ENCODE measurements at places on chromosomes 7 and 10.

- no peak for DNase-seq
Observed at GRCh38 chr10:76354212-76354738, 922.9 kb downstream of the LRMDA start.

DNA sequence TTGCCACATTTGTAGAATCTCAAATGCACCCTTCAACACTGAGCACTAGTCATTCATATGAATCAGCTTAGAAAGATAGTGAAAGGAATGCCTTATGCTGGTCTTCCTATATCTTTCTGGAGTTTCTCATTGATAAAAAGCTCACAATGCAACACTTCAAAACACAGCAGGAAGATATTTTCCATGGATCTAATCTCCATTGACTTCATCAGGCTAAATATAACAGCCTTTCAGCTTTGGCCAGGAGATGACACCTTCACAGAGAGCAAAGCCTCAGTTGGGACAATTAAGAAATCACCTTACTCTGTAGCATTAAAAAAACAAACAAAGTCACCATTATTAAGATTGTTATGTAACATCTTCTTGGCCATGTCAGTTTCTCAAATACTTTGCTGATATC lies 6.7 kb downstream of the NRP1 start:
- DNase-seq: no peak

GRCh38 chr7:44881610-44882009 lies 3.7 kb downstream of the PURB start:
- DNase-seq: peak; percentile 67

DNA sequence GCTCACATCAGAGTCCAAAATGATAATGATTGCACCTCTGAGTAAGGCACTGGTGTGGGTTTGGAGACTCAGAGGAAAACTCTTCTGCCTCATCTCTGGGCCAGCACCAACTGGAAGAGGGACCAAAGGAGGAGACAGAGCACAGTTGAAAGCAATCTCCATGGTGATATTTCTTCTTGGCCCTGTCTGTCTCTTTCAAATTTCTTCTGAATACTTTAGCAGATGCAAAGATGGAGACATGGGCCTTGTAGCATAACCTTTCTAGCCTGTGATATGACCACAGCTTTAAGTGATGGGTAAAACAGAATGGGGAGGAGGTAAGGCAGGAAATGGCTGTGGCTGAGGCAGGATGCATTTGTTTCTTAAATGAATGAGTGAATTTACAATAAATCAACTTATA lies 12.2 kb upstream of the GIMAP7 start:
- no peak for DNase-seq

DNA sequence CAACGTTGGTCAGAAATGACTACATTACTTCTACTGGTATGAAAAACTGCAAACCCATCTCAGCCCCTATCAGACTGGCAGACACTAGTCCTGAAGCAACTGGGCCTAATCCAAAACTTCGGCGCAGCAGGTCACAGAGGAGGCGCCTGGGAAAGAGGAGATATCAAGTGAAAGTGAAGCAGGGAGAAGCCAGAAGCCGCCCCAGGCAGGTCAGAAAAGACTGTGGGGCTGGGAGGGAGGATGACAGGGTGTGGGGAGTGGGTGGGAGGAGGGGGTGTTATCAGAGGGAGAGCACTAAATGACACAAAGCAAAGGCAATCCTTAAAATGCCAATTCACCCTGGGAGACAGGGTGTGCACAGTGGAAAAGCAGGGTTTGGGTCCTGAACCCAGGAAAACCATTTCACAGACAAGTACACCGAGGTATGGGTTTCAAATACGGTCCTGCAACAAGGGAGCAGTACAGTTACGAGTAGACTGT lies 731 bp downstream of the CHCHD3 start:
- no peak for DNase-seq

- DNase-seq: no peak
Observed at GRCh38 chr10:43691485-43691884, 42.8 kb upstream of the ZNF32 start.

DNA sequence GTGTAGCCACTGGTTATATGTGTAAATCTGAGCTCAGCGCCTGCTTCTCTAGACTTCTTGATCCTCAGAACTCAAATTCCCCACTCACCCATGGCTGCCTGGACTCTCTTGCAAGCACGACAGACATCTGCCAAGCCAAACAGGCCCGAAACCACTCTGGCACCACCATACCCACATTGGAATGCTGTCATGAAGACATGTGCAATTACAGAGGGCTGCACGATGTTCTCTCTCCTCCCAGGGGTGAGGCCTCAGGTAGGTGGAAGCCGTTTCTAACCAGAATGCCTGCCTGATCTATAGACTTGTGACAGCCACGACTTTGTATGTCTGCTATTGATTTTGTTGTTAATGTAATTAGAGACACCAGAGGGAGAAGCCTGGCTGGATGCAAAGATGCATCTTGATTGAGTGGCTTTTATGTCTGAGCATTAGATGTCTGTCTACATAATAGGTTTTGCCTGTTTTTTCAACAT lies 4.0 kb downstream of the BAMBI start:
- no peak for DNase-seq

GRCh38 chr7:140922741-140923345 lies 1.9 kb downstream of the BRAF start:
- DNase-seq: no peak

DNA sequence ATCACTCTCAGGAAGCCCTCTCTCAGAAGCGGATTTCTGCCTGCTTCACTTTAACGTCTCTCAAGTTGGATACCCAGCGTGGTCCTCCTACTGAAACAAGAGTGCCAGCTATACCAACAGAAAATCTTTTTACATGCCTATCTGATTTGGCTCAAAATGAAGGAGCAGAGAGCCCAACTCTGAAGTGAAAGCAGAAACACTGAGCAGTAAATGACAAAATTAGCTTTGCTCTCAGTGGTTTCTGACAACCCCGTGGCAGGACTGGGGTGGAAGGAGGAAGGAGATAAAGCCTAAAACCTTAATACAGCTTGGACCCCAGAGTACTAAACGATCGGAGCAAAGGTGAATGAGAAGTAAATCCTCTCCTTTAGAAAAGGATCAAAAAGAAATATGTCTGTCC lies 25.1 kb upstream of the GPR37 start:
- DNase-seq: no peak

DNA sequence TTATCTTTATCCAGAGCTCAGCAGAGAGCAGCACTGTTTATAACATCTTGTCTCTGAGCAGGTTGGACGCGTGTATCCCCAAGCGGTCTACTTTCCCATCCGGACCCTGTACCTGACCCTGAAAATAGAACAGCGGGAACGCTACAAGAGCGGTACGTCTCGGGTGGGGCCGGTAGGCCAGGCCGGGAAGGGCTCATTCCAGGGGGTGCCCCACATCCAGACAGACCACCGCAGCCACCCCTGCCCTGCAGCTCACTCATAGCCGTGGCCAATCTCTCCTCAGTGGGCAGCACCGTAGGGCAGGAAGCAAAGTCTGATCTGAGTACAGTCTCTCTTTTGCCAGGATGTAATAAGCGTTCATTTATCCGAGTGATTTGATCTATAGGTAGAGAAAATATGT lies 113.7 kb downstream of the TRRAP start:
- DNase-seq: no peak

DNA sequence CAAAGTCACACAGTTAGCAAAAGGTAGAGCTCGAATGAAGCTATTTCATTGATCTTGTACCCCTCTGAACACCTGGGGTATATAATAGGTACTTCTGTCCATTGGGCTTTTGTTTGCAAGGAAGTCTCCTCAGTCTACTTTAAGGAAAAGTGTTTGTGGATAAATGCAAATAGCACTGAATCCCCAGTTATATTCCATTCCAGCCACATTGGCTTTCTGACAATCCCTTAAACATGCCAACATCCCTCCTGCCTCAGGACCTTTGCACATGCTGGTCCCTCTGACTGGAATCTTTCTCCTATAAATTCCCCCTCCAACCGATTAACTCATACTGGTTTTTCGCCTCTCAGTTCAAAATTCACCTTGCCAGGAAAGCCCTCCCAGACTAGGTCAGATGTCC lies 17.1 kb downstream of the DUSP5 start:
- DNase-seq: no peak

DNA sequence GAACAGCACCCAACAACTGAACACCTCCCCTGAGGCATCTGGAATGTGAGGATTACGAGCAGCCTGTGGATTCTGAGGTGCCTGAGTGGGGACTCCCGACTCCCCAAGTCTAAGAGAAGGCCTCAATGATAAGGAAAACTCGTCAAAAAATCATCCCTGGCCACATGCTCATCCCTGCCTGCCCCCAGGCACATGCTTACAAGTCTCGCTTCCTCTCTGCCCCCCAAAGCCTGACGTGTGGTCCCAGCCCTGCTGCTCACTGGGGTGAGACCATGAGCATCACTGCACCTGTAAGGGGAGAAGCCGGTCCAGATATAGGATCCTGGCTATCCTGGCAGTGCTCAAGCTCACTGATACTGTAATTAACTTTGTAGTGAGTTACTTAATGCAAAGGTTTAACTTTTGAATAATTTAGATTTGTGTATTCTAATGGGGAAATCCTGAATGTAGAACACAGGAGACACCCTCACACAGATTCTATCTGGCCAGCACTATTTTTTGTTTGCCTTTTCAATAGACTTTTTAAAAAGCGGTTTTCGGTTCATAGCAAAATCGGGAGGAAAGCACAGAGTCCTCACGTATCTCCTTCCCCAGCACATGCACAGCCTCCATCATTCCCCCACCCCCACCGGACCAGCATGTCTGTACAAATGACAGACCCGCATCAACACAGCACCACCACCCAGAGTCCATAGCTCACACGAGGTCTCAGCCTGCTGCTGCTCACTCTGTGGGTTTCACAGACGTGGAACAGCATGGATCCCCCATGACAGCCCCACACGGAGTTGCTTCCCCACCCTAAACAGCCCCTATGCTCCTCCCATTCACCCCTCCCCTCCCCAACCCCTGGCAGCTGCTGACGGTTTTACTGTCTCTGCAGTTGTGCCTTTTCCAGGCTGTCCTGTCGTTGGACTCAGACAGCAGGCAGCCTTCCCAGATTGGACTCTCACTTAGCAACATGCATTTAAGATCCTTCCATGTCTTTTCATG lies 167.9 kb downstream of the DIP2C start:
- no peak for DNase-seq

- no peak for DNase-seq
Observed at GRCh38 chr7:44400033-44400511, 74.7 kb upstream of the CAMK2B start.

DNA sequence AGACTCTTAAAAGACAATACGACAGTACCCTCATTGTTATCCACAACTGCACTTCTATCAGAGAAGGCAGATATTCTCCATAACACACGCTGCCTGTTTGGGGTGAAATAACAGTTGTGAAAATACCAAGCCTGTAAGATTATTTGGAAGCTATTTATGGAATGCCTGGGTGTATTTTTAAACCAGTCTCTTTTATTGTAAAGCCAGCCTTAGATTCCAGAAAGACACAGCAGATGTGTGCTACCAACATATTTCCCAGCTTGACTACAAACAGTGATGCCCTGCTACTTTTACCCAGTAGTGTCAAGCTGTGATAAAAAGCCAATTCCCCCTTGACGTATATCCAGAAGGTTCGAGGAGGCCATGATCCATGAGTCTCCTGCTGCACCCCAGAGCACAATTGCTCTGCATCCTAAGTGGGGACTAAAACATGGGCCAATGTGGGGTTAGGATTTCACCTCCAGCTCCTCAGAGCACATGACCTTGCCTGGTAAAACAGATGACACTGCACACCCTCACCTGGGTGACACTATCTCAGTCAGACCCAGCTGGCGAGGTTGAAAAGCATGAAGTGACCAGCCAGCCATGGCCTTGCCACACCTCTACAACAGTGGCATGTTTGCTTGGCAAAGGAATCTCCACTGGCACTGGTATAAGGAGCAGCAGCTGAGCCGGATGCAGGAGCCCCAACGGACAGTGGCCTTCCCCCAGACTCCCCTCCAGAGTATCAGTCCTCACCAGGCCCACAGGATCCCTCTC lies 62.2 kb downstream of the GFRA1 start:
- no peak for DNase-seq

- no peak for DNase-seq
Observed at GRCh38 chr7:32062150-32062549, 8.1 kb downstream of the PDE1C start.

GRCh38 chr7:112154690-112155089 lies 51.5 kb downstream of the DOCK4 start:
- no peak for DNase-seq

DNA sequence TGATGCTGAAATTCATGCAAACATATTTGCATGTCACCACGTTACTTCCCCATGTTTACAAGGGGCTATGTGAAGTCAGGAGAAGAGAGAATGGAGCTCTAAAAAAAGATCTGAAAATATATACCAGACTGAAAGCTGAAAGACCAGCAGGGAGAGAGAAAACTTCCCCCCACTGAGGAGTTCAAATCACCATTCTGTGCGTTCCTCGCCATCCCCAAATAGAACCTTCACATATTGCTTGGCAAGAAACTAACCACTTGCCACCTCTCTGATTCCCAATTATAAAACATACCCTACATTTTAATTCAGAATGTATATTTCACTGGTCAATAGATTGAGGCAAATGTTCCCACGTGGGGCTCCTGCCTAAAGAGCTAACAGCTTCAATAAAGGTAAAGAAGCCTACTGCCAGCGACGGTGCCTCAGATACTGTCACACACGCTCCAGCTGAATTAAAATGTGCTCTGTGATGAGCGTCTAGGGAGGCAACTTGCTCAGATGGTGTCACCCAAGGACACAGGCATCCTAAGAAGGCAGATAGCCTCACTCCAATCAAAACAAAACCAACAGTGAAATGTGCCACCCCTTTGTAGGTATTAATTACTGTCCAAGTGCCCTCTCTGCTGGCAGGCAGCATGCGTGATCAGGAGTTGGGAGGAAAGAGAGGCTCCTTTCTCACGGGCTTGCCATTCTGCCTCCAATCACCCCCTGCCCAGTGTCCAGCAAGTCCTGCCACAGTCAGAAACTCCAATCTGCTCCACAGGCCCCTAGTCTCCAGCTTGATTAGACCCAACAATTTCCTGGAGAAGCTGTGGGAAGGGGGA lies 298.2 kb downstream of the GRID1 start:
- no peak for DNase-seq

- DNase-seq: no peak
Observed at GRCh38 chr10:132539894-132540293, 2.3 kb downstream of the INPP5A start.

GRCh38 chr7:108253275-108254044 lies 123.3 kb upstream of the LAMB4 start:
- no peak for DNase-seq

All from NCI-H2227 treated with DMSO at 0.1 percent for 48 hours (cell line).